ENCODE measurements at places on chromosomes 6 and 20.

- DNase-seq: no peak
Observed at GRCh38 chr6:168093071-168093505, 14.1 kb upstream of the FRMD1 start.

- DNase-seq: no peak
Observed at GRCh38 chr20:20677186-20677585, 35.3 kb downstream of the RALGAPA2 start.

DNA sequence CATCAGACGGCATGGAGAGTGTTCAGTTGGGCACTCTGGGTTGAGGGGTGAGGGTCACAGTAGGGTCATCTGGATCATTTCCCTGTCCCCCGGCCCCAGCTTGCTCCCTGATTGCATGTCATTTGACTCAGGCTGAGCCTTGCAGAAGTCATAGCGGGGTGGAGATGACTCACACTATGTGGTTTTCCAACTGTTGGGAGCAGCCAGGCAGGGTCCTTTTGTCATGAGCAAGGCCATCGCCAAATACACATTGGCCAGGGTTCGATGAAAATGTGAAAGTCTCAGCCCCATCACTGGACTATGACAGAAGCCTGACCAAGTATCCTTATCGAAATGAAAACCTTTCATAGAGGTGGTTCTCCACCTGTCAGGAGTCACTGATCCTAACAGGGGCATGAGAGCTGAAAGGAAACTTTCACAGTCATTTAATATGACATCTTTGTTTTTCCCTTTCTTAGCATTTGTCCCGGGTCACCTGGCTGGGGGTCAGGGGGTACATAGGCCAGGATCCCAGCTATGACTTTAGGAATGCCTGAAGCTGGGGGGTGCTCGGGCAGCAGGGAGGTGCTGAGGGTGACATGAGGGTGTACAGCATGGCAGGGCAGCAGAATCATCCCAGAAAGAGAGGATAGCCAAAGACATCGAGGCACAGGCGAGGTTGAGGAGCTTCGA, 70.2 kb upstream of the CD93 start:
- DNase-seq: peak; percentile 79

DNA sequence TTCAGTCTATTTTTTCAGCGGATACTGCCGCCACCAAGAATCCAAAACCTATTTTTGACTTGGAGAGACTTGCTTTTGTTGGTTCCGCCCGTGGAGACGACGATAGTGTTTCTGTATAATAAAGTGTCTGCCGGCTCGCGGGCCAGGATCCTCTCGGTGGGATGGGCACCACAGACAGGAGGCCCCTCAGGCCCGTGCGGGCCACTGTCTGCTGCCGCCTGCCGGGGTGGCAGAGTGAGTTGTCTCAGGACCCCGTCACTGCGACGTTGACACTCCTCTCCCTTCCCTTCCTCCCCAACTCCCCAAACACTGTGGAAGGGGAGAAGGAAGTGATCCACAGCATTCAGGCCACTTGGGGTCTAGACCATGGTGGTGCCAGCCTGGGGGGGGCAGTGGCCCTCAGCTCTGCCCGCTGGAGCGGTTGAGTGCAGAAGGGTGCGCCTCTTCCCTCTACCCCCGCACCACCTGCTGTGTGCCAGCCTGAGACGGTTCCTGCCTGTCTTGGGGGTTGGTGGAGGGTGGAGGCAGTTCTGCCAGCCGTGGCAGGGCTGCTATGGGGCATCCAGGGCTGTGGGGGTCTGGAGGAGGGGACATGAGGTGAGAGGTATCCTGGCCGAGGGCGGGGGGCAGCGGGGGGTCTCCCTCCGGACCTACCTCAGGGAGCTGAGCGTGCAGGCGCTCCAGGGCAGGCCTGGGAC, 17.5 kb downstream of the RBM38 start:
- no peak for DNase-seq

DNA sequence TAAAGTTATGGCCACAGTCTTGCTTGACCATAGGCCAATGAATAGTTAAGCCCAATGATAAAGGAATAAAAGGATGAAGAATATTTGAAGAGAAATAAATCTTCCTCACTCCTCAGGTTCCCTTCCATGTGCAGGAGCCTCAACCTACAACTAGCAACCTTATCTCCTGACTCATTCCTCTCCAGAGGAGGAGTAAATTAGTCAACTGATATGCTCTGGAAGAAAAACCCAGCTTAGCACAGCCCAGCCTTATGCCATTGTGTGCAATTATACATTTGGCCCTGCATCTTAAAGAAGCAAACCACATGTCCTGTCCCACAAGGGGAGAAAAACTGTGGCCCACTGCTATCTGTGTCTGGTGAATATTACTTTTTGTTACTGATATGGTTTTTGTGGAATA, 82.1 kb downstream of the PHIP start:
- DNase-seq: no peak

GRCh38 chr20:53016534-53017042, 44.4 kb downstream of the TSHZ2 start:
- DNase-seq: no peak

DNA sequence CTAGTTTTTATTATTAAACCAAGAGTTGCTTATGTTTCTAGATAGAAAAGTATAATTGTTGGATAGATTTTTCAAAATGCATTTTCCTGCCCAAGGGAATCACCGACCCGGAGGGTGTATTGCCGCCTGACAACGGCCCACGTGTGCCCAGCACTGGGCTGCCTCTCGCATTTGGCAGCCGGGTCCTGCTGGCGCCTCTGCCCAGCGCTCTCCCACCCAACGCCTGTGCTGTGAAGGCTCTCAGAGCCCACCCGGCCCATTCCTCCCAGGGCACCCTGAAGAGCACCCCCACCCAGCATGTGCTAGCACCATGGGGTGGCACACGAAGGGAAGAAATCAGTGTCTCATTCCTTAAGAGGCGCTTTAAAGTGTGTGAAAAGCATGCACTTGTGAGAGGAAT, 88.3 kb upstream of the AFDN start:
- no peak for DNase-seq

DNA sequence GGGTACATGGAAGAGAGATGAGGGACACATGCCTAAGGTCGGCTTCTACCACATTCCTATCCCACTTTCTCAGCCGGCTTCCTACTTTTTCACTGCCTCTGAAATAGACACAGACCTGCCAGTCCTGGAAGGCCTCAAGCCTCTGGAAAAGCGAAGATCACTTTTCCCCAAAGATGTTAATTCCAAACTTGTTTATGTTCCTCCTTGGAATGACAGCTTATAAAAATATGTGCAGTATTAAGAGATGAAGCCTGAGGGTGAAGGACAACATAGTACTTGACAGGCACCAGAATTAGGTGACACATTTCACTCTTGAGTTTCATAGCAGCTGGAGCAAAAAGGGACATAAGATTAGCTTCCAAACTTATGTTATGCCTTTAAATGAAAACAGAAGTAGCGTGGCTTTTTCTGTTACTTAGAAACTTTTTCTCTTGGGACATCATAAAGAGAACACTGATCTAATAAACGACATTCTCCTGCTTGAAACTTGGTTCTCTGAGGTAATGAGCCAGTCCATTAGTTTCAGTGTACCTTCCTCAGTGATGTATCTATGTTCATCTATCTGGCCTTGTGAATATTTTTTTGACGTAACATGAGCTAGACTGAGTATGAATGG, 25.3 kb downstream of the FOXO3 start:
- no peak for DNase-seq

DNA sequence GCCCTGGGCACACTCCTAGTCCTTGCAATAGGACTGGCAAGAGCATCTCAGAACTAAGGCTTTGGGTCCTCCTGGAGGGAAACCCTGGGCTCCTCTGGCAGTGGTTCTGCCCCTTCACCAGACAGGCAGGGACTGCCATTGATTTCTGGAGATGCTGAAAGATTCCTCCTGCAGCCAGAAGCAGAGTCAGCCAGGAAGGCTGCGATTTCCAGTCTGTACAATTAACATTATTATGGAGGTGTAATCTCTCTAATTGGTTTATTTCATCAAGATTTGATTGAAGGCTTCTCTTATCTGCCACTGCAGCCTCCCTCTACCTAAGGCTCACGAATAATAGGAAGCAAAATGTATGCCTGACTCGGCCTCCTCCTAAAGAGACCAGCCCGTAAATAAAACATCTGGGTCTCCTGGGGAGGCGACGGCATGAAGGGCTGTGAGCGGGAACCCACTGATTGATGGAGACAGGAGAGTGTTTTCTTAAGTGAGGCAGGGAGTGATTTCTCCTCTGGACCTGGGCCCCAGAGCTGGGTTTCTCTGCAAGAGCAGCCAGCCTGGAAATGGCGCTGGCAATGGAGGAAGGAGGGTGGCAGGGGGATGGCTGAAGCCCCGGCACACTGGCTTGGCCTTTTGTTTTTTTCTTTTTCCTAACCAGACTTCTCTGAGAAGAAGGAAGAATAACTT, 689.6 kb downstream of the DHX35 start:
- DNase-seq: no peak

DNA sequence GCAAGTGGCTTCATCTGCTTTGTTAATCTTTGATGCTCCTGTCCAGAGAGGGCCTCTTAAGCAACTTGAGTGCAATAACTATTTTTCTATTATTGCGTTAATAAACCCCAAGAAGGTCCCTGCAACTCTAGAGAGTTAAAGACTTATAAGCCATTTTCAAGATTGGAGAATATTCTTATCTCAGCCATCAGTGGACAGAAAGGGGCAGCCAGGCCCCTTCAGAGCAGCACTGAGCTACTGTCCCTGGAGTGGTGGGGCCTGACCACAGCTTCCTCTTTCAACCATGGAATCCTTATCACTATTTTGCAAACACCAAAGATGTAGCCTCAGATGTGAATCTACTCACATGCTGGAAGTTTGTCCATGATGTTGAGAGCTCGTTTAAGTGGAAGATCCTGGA, 2.8 kb upstream of the MAS1L start:
- peak; percentile 60 for DNase-seq

GRCh38 chr6:142867355-142867801, 77.6 kb downstream of the HIVEP2 start:
- no peak for DNase-seq

GRCh38 chr20:48154040-48154765, 368.9 kb upstream of the SULF2 start:
- DNase-seq: no peak

- DNase-seq: no peak
Observed at GRCh38 chr20:39960522-39961428, 728.3 kb downstream of the MAFB start.

- DNase-seq: no peak
Observed at GRCh38 chr20:32796981-32797451, 22.7 kb upstream of the MAPRE1 start.

GRCh38 chr6:82924799-82925535, 140.7 kb downstream of the UBE3D start:
- DNase-seq: peak; percentile 4

GRCh38 chr6:166197361-166197760, 29.7 kb upstream of the TBXT start:
- DNase-seq: no peak

- DNase-seq: no peak
Observed at GRCh38 chr20:24257171-24257570, 212.3 kb upstream of the SYNDIG1 start.

DNA sequence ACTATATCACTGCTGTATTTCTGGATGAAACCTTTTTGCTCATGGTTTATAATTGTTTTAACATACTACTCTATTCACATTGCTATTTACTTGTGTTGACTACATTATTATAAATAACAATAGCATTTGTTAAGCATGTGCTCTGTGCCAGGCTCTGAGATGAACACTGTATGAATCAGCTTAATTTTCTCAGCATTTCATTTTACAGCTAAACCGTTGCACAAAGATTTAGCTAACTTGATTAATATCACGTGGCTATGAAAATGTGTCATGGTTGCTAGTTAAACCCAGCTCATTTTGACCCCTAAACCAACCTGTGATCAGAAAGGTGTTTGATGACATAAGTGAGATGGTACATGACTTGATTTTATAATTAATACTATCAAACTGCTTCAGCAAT, 77.5 kb downstream of the NCOA7 start:
- DNase-seq: no peak

- no peak for DNase-seq
Observed at GRCh38 chr6:14353281-14353680, 235.7 kb downstream of the CD83 start.

DNA sequence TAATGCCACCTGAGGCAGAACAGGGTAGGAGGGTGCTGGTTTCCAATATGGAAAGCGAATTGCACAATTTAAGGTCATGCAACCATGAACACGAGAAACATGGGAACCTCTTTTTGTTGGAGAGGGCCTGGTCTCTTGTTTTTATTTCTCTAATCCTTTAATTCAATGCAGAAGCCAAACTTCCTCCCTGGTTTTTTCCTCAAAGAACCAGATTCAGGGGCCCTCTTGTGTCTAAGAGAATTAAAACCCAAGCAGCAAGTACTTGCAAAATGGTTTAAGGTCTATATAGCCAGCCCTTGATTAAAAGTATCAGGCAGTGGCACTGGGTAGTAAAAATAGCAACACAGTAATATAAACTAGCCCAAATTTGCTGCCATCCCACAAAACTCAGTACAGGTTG, 19.5 kb downstream of the GSTA4 start:
- DNase-seq: no peak

- DNase-seq: peak; percentile 88
Observed at GRCh38 chr6:41278699-41279405, 7.6 kb downstream of the TREM1 start.

DNA sequence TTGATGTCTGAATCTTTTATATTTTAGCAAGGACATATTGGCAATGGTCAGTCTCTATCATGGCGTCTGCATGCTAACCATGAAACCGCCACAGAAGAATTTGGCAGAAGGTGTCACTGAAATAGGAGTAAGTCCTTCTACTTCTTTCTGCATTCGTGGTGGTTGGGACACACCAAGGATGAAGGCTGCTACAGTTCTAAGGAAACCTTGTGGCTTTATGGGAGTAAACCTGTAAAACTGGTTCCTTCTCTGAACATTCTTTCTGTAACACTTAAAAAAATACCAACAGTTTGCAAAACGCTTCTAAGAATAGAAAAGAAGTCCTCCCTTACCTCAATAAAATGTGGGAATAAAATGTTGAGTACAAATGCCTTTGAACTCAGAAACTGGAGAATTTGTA, 195.3 kb downstream of the SLC24A3 start:
- DNase-seq: no peak

DNA sequence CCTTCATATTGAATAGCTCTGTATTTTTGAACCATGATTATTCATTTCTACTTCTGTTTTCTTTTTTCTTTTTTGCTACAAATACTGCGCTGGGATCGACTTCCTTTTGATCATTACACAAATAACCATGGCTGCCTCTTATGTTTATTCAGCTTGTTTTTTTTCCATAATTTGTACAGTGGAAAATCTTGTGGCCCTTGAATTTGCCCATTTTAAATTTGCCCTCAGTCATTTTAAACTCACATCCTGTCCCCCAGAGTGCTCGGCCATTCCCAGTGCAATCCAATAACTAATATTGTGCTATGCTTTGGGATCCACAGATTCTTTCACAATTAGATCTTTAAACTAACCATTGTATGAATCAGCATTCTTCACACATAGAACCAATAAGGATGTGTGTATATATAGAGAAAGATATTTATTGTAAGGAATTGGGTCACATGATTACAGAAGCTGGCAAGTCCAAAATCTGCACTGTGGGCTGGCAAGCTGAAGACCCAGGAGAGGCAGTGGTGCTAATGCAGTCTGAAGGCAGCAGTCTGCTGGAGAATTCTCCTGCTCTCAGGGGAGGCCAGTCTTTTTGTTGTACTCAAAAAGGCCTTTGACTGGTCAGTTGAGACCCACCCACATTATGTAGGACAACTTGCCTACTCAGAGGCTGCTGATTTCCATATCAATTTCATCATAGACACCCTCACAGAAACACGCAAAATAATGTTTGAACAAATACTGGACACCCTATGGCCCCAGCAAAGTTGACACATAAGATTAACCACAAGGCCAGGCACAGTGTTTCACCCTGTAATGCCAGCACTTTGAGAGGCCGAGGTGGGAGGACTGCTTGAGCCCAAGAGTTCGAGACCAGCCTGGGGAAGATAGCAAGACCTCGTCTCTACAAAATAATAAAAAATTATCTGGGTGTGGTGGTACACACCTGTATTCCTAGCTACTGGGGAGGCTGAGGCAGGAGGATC, 147.1 kb downstream of the MTHFD1L start:
- no peak for DNase-seq
